AG08396 (cell line): ENCODE measurements at places on chromosomes 11 and 22.

DNA sequence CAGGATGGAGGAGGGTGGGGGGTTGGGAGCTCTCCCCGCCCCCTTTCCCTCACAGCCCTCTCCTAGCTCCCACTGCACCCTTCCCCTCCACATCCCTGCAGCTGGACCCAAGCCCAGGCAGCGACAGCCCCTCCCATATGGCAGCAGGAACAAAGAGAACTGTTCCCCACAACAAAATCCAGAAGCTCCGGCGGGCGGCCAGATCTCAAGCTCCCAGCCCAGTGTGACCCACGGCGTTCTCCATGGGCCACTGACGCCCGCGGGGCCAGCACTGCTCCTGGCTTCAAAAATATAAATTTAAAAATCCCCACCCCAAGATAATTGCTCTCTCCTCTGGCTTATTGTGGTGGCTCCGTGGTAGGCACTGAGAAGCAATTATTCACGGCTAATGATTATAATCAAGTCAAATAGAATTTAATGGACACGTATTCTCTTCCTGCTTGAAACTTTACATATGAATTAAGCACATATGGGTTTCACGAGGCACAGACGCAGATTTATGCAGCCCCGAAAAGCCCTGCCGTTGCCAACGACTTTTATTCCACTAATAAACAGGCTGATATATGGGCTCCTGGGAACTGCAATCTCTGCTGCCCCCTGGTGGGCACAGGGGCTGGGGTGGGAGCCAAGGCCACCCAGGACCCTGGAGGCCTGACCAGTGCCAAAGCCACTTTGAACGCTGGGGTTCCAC is 17.5 kb downstream of the MACROD1 start:
- DNase-seq: peak; percentile 87

DNA sequence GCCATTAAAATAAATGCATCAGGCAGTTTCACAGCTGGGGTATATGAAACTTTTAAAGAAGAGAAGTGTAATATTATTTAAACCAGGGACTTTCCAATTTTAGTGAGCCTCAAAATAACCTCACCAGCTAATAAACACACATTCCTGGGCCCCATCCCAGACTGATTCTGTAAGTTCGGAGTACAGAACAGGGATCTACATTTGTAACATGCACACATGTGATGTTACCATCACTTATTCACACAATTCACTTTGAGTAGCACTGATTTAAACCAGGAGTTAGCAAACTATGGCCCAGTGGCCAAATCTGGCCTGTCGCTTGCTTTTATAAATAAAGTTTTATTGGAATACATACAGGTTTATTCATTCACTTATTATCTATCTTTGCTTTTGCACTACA is 62.0 kb downstream of the STK33 start:
- DNase-seq: no peak

GRCh38 chr11:27370374-27370773 is 7.4 kb upstream of the CCDC34 start:
- no peak for DNase-seq

- no peak for DNase-seq
These were observed 7.7 kb upstream of the MALAT1 start for GRCh38 chr11:65491163-65491465.

DNA sequence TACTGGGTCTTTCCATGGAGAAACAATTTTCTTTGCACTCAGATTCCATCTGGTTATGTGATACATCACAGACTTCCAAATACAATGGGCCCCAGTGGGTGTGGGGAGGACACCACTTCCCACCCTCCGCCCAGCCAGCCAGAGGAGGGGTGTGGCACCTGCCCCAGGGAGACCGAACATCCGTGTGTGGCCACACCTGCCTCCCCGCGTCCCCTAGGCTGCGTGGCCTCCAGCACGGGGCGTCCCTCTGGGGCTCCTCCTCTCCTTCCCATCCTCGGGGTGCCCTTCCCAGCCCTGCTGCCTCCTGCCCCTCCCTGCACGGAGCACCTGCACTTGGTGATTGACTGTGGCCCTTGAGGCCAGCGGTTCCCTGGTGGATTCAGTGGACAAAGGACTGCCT is 49.1 kb downstream of the CERK start:
- no peak for DNase-seq

GRCh38 chr22:40436505-40437431 is 66.4 kb downstream of the SGSM3 start:
- no peak for DNase-seq

GRCh38 chr11:88579466-88579865 is 241.9 kb upstream of the CTSC start:
- DNase-seq: no peak

DNA sequence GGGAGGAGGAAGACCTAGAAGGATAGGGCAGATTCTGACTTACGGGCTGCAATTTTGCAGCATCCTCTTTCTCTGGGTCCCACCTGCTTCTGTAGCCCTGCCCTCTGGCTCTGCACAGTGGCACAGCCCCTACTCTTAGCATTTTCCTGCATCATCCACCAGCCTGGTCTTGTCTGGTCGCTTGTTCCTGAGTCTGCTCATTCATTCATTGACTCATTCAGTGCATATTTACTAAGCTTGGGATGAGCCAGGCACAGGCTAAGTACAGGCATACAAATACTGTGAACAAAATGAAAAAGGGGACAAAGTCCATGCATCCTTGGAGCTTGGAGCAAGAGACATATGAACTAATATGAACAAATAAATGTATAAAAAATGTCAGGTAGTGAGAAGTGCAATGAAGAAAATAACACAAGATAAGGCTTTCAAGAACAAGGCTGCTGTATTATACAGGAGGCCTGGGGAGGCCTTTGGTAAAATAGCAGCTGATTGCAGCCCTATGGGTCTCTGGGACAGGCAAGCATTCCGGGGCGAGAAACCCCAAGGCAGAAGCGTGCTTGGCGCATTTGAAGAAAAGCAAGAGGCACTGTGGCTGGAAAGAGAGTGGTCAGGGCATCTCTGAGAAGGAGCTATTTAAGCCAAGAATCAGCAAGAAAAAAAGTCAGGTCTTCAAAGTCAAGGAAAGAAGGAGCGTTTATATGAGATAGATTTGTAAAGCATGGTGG is 108.0 kb upstream of the ALX4 start:
- DNase-seq: no peak

- no peak for DNase-seq
These were observed 19.3 kb downstream of the POLR3H start for GRCh38 chr22:41524809-41525449.

- peak; percentile 85 for DNase-seq
These were observed 36.1 kb upstream of the ADSL start for GRCh38 chr22:40310081-40310767.

DNA sequence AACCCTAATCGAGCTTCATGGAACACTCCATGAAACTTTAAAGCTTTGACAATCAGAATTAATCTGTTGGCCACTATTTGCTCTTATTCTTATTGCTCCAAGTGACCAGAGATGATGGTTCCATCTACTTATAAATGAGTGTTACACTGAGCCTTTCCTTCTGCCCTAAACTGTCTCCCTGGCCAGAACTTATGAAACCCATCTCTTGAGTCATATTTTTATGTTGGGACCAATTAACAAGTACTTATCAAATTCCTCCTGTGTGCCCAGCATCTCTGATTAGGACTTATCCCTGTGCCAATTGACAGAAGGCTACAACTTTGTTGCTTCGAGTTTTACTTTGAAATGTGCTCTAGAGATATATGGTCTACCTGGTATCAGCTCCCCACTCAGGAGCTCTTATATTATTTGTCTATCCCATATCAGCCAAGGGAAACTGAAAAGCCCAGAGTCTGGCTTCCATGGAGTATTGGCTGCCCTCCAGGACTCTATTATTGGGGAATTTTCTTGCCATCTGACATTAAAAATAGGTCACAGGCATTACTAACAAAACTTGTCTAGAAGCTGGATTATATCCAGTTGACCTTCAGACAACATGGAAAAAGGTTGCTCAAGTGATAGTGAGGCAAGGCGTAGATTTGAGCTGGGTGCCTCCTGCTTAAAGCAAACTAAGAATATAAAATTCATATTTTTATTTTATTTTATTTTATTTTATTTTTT is 8.8 kb downstream of the KREMEN1 start:
- no peak for DNase-seq

DNA sequence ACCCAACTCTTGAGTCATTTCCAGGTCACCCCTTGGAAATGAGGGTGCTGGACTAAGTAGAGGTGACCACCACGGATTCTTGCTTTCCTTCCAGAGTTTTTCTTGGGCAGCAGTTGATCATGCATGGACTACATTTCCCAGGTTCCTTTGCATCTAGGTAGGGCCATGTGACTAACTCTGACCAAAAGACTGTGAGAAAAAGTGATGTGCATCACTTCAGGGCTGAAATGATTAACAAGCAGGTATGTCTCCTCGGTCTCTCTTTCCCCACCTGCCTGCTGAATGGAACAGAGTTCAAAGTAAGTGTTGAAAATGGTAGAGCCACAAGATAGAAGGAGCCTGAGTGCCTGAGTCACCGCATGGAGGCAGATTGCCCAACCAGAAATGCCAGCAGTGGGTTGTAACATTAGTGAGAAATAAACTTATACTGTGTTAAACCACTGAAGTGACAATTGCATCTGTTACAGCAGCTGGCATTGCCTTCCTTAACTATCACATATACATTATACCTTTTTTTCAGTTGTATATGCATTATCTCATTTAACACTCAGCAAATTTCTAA is 113.5 kb downstream of the MN1 start:
- DNase-seq: no peak

GRCh38 chr11:76206327-76207081 is at the start of gene WNT11:
Gene WNT11, minus strand, starts transcription at chr11:76206502. Its CDS starts 95 bp downstream, at chr11:76206407.
- peak; percentile 60 for DNase-seq

DNA sequence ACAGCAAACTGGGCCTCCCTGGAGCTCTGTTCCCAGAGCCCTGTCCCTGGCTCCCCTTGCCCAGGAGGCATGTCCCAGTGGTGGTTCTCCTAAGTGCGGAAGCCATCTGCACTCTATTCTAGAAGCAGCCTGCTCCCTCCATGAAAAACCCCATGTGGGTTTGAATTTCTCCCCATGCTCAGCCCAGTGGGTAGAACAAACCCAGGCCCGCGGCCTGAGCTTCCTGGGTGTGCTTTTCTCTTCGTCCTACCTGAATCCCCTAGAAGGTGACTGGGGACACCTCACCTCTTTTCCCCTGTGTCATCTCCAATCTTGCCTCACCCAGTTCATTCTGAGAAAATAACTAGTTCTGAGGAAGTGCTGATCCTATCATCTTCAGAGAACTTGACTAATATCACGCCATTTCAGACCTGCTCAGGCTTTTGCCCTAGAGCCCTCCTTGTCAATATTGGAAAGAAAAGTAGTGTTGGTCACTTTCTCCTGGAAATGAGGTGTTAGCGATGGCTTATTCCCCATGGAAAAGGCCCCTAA is 15.9 kb downstream of the IL10RA start:
- DNase-seq: no peak

DNA sequence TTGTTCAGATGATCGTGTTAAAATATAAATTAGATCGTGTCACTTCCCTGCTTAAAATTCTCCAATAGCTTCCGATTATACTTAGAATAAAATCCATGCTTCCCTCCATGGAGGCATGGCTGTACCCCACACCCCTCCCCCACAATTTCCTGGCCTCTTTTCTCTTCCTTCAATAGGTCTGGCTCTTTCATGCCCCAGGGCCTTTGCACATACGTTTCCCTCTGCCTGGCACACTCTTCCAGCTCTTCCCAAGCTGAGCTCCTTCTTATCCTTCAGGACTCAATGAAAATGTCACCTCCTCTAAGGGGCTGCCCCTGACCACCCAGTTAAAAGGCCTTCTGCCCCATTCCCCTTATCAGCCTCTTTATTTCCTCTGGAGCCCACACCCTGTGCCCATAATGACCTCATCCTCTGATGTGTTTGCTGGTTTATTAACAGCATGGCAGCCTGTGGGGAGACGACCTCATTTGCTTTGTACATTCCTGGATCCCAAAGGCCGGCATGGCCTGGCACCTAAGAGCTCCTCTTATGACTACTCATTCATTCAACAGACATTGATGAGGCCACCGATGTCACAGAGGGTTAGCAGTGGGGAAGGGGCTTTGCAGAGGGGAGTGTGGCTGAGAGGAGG is 9.0 kb upstream of the FLRT1 start:
- no peak for DNase-seq

- DNase-seq: peak; percentile 35
These were observed 165.6 kb downstream of the SHANK2 start for GRCh38 chr11:71086687-71087258.

DNA sequence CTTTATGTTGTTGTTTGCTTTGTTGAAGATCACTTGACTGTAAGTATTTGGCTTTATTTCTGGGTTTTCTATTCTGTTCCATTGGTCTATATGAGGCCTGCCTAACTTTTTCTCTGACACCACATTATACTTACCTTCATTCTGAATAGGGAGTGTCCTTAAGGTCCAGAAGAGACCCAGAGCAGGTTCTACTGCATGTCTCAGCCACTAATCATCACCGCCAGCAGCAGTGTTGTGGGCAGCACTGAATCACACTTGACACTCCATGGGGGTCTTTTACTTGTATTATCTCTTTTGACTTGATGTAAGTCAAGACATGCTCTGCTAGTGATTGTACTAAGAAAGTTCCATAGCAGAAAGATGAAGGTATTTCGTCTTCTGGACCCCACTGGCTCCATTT is 274.9 kb downstream of the TENM4 start:
- DNase-seq: no peak

- DNase-seq: peak; percentile 57
These were observed at the start of gene MYEOV for GRCh38 chr11:69293819-69294505. Gene MYEOV, plus strand, starts transcription at chr11:69294155. Its CDS starts 1,200 bp downstream, at chr11:69295355.

GRCh38 chr22:30392661-30393321 is 4.0 kb upstream of the SEC14L2 start:
- DNase-seq: no peak

GRCh38 chr11:116601814-116602636 is 170.8 kb downstream of the BUD13 start:
- no peak for DNase-seq

DNA sequence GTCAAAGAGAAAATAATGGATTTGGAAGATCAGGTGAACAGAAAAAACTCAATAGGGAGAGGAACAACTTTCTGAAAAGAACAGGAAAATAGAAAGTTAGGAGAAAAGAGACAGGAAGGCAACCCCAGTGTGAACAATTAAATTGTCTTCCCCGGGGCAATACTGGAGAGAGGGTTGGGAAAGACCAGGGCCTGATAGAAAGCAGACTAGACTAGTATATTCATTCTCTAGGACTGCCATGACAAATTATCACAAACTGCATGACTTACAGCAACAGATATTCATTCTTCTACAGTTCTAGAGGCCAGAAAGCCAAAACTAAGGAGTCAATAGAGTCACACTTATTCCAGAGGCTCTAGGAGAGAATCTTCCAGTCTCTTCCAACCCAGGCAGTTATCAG is 482.8 kb downstream of the SOX6 start:
- DNase-seq: no peak

- no peak for DNase-seq
These were observed 1476.5 kb downstream of the TBC1D22A start for GRCh38 chr22:48238966-48239365.

DNA sequence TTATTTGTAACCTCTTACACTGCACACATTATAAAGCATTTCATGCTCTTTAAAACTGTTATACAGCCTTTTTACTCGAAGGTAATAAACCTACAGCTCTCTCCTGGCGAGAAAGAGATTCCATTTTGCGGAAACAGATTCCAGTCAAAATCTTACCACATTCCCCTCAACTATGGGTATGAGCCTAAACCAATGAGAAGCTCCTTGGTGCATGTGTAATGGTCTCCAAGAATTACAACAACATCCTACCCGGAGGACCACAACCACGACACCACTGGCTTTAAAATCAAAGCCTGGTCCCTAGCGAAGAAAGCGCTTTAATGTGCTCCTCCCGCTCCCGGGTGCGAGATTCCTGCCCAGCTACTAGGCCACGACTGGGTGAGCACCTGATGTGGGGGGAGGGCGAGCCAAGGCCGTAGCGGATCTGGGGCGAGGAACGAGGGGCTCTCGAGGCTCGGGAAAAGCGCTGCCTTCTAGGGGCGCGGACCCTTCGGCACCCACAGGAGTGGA is 821 bp downstream of the CELF1 start:
- peak; percentile 44 for DNase-seq

GRCh38 chr11:45665933-45666647 is 668 bp upstream of the CHST1 start:
- no peak for DNase-seq
